Aorta (tissue), 5 donors: ENCODE measurements at places on chromosomes 12 and 14. TPM values are rescaled to one million over a fixed set of nuclear protein-coding genes. Genes with fewer than 3 reads are reported as not detected.
A peak's percentile ranks its signal among the peaks of the same experiment; 100 is the strongest.

GRCh38 chr12:57135527-57136326 lies 7.4 kb downstream of the LRP1 start:
- H3K36me3 ChIP-seq = peaks cover 9% of the 10 kb centered on the region
- H3K4me1 ChIP-seq = peaks cover 6% of the 10 kb centered on the region
- peak overlapping the region; percentile 38 for H3K27ac ChIP-seq
- H3K4me3 ChIP-seq = no peak overlapping the region
- no peaks in the 10 kb centered on the region for H3K27me3 ChIP-seq

- no peaks in the 10 kb centered on the region for H3K27me3 ChIP-seq
- H3K36me3 ChIP-seq = no peaks in the 10 kb centered on the region
- no peaks in the 10 kb centered on the region for H3K4me1 ChIP-seq
- no peak overlapping the region for H3K4me3 ChIP-seq
- DNase-seq = no peak
- H3K27ac ChIP-seq = no peak overlapping the region
These were observed 47.4 kb upstream of the PRICKLE1 start for GRCh38 chr12:42636993-42637392.

GRCh38 chr14:51129130-51129529 lies 34.2 kb upstream of the TRIM9 start:
- H3K36me3 ChIP-seq = no peaks in the 10 kb centered on the region
- no peaks in the 10 kb centered on the region for H3K4me1 ChIP-seq
- H3K4me3 ChIP-seq = no peak overlapping the region
- H3K27me3 ChIP-seq = no peaks in the 10 kb centered on the region
- DNase-seq = no peak

GRCh38 chr14:104386151-104386841 lies 193.3 kb upstream of the C14orf180 start:
- no peaks in the 10 kb centered on the region for H3K36me3 ChIP-seq
- H3K27me3 ChIP-seq = no peaks in the 10 kb centered on the region
- H3K4me1 ChIP-seq = no peaks in the 10 kb centered on the region
- H3K4me3 ChIP-seq = no peak overlapping the region

- no peak for DNase-seq
- H3K36me3 ChIP-seq = no peaks in the 10 kb centered on the region
- no peak overlapping the region for H3K4me3 ChIP-seq
- H3K27ac ChIP-seq = no peak overlapping the region
- H3K27me3 ChIP-seq = no peaks in the 10 kb centered on the region
These were observed 148.8 kb upstream of the SFSWAP start for GRCh38 chr12:131561891-131562684.

DNA sequence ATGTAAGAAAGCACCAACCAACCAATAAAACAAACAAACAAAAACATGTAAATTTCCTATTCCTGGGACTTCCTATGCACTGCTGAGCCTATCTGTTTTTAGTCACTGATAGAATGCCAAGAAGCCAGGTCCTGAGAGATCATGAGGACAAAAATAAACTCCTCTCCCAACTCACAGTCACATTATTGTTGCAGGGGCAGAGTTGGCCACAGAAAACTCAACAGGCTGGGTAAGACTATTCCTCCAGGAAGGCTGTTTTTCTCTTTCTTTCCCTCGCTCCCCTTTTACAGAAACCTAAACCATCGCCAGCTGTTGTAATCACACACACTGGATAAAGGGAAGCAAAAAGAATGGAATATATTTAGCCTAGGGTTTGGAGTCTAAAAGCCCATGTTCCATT lies 55.8 kb upstream of the METAP2 start:
- no peaks in the 10 kb centered on the region for H3K27me3 ChIP-seq
- H3K4me3 ChIP-seq = no peak overlapping the region
- no peak for DNase-seq

GRCh38 chr12:116037941-116038837 lies 239.3 kb downstream of the MED13L start:
- no peaks in the 10 kb centered on the region for H3K36me3 ChIP-seq
- no peaks in the 10 kb centered on the region for H3K27me3 ChIP-seq
- H3K4me1 ChIP-seq = no peaks in the 10 kb centered on the region
- no peak overlapping the region for H3K4me3 ChIP-seq
- no peak for DNase-seq

DNA sequence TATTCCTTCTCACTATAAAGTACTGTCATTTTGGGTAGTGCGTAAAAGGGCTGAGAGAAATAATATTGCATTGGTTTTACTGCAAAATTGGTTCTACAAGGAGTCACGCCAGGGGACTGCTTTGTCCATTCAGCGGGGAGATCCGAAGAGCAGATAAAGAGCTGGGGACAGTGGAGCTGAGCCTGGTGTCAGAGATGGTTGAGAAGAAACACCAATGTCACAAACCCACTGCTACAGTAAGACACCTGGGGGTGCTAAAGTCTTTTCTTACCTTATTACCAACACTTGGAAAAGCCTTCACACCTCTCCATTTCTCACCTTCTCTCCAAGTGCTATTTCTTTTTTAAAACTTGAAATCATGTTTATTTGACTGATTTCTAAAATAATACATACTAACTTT lies 14.1 kb downstream of the IL31 start:
- H3K4me3 ChIP-seq = no peak overlapping the region
- no peaks in the 10 kb centered on the region for H3K27me3 ChIP-seq
- no peak for DNase-seq
- no peaks in the 10 kb centered on the region for H3K4me1 ChIP-seq
- H3K27ac ChIP-seq = no peak overlapping the region

DNA sequence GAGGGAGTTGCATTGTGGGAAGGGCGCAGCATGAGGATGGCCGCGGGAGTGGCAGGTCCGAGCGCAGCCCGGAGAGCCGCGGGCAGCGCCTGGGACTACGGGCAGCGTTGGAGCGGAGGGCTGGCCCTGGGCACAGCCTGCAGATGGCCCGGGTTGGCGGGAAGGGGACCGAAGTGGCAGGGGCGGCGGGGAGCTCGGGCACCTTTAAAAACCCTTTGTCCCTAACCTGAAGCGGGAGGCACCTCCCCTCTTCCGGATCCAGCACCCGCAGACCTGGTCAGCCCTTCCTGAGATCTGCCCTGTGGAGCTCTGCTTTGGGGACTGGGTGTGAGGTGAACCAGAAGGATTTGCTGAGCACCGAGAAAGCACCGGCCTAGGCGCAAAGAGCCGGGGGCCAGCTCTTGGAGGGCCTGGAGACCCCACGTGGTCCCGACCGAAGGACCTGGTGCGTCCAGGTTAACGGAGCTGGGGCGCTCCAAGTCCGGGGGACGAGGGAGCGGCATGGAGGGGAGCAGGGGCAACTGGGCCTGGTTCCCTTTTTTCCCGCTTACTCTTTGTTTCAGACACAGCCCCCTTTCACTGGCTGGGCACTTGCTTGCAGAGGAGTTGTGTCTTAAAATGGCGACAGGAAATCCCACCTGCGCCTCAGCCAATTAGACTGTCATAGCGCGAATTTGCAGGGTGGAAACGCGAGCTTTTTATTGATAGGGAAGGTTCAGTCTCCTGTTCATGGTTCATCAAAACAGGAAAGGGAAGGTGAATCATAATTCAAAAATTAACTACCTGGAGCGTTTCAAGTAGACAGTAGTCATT lies 792 bp upstream of the SLC38A1 start:
- peak overlapping the region; percentile 16 for H3K4me3 ChIP-seq
- H3K27ac ChIP-seq = no peak overlapping the region
- no peaks in the 10 kb centered on the region for H3K27me3 ChIP-seq
- no peak for DNase-seq
- H3K4me1 ChIP-seq = no peaks in the 10 kb centered on the region

DNA sequence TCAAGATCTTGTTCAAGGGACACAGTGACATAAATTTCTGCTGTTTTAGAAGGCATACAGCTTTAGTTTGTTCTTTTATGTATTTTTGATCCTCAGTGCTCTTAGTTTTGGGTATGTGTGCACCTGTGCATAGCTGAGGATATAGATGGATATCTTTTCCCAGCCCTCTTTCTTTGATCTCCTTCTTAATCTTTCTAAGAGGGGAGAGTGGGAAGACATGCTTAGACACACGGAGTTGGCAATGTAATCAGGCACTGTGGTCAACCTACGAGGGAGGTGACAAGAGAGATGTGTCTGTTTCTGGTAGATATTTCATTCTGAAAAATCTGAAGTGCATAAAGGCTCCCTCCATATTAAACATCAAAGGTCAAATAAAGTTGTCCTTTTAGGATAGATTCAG lies 340.6 kb downstream of the TMEM132D start:
- no peaks in the 10 kb centered on the region for H3K4me1 ChIP-seq
- no peaks in the 10 kb centered on the region for H3K36me3 ChIP-seq
- DNase-seq = no peak
- no peaks in the 10 kb centered on the region for H3K27me3 ChIP-seq
- H3K4me3 ChIP-seq = no peak overlapping the region

DNA sequence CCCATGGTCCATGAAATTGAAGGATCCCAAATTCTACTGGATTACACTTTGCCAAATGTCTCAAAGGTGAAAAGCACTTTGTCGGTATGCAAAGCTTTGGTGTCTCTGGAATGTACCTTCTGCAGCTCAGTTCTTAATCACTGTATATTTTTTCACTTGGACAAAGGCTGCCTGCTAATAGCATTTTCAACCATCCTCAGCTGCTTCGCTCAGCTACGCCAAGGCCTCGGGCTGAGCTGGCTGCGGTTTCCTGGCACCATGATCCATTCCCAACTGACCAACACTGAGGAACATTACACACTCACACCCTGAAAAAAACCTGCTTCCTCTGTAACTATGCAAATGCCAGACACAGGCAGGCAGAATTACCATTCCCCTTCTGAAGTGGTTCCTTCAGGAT lies 335.2 kb downstream of the DPF3 start:
- H3K4me1 ChIP-seq = peaks cover 6% of the 10 kb centered on the region
- H3K4me3 ChIP-seq = no peak overlapping the region
- no peaks in the 10 kb centered on the region for H3K36me3 ChIP-seq
- DNase-seq = no peak

DNA sequence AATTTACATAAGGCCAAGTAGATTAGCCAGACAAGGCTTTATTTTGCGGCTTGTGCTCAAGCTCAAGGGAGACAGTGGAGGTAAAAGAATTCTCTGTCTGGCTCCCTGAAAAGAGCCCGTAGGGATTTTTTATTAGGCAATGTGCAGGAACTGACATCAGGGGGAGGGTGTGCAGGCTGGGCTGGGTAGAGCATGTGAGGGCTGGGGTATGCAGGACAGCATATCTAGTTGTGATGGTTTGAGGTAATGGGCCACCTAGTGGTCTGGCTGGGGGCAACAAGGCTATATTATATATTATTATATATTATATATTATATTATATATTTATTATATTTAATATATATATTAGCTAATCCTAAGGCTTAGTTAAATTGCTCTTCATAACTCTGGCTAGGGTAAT lies 102.1 kb downstream of the TMEM117 start:
- H3K27me3 ChIP-seq = no peaks in the 10 kb centered on the region
- no peaks in the 10 kb centered on the region for H3K4me1 ChIP-seq
- DNase-seq = no peak
- no peak overlapping the region for H3K4me3 ChIP-seq

DNA sequence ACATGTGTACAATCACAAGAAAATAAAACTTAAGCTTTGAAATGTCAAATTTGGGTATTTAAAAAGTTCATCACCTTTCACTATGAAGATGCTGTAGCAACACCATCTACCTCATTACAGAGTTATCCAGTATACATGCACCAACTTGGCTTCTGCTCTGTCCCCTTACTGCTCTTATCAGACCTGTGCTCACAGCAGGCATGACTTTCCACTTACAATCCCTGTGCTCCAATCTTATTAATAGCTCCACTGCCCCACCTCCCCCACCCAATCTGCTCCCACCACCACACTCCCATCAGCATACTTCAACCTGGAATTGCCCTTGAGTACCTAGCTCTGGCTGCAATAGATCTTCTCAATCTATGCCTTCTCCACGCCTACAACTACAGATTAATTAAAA lies 13.3 kb downstream of the GALC start:
- no peak overlapping the region for H3K27ac ChIP-seq
- no peaks in the 10 kb centered on the region for H3K4me1 ChIP-seq
- H3K4me3 ChIP-seq = no peak overlapping the region
- no peaks in the 10 kb centered on the region for H3K36me3 ChIP-seq
- DNase-seq = no peak

- H3K4me1 ChIP-seq = no peaks in the 10 kb centered on the region
- no peaks in the 10 kb centered on the region for H3K36me3 ChIP-seq
- peaks cover 1% of the 10 kb centered on the region for H3K27me3 ChIP-seq
- H3K27ac ChIP-seq = no peak overlapping the region
- H3K4me3 ChIP-seq = no peak overlapping the region
- no peak for DNase-seq
These were observed 114.1 kb downstream of the PAPOLA start for GRCh38 chr14:96616161-96616721.

GRCh38 chr12:109912855-109913321 lies 12.8 kb downstream of the TCHP start:
- H3K36me3 ChIP-seq = peaks cover 6% of the 10 kb centered on the region
- no peak overlapping the region for H3K4me3 ChIP-seq
- DNase-seq = peak; percentile 67
- no peaks in the 10 kb centered on the region for H3K27me3 ChIP-seq

GRCh38 chr12:3152011-3152511 lies 74.9 kb downstream of the TSPAN9 start:
- H3K27ac ChIP-seq = peak overlapping the region; percentile 99
- H3K4me3 ChIP-seq = no peak overlapping the region
- peak; percentile 84 for DNase-seq
- no peaks in the 10 kb centered on the region for H3K36me3 ChIP-seq
- no peaks in the 10 kb centered on the region for H3K27me3 ChIP-seq

GRCh38 chr12:15520083-15520482 lies 197.8 kb downstream of the PTPRO start:
- H3K4me1 ChIP-seq = no peaks in the 10 kb centered on the region
- DNase-seq = no peak
- no peaks in the 10 kb centered on the region for H3K27me3 ChIP-seq
- H3K4me3 ChIP-seq = no peak overlapping the region
- no peaks in the 10 kb centered on the region for H3K36me3 ChIP-seq

GRCh38 chr14:103099733-103100280 lies 5.3 kb downstream of the EXOC3L4 start:
- H3K36me3 ChIP-seq = no peaks in the 10 kb centered on the region
- H3K27ac ChIP-seq = no peak overlapping the region
- H3K27me3 ChIP-seq = no peaks in the 10 kb centered on the region
- no peak for DNase-seq

DNA sequence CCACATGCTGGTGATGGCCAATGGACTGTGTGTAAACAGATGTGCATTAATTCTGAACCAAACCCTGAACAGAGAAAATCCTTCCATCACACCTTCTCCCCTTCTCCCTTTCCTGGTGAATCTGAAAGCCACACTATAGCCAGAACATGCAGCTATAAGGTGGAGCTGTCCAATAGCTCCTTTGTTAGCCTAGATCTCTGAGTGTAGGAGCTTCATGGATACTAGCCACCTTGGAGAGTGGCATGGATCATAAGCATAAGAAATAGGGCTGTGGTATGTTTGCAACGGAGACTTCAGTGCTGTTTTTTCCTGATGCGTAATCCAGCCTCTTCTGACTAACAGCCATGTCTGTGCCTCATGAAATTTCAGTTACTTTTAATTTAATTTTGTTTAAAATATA lies 364.5 kb downstream of the BTG1 start:
- no peaks in the 10 kb centered on the region for H3K36me3 ChIP-seq
- no peaks in the 10 kb centered on the region for H3K27me3 ChIP-seq
- no peaks in the 10 kb centered on the region for H3K4me1 ChIP-seq
- H3K27ac ChIP-seq = no peak overlapping the region
- no peak for DNase-seq

Gene FOXA1
- total RNA-seq = not detected

Gene ZNF385A
- total RNA-seq = 27.6 TPM

Gene TEX22
- total RNA-seq = 2.1 TPM

Gene BCL11B
- 0.58 TPM for total RNA-seq

Gene SAMD15
- 0.71 TPM for total RNA-seq

Gene OR4K15
- total RNA-seq = not detected

Gene CCT2
- 84.3 TPM for total RNA-seq

Gene C12orf42
- not detected for total RNA-seq
